ENCODE measurements at places on chromosomes 6 and 20. TPM values are rescaled to one million over a fixed set of nuclear protein-coding genes. Genes with fewer than 3 reads are reported as not detected.

Gene DEFB124
- polyA plus RNA-seq, result not detected

Gene DTD1
- 20.7 TPM for polyA plus RNA-seq

Gene SLC17A1
- polyA plus RNA-seq, result not detected

Gene KHDC1L
- polyA plus RNA-seq, result not detected

Gene GABRR1
- 0.76 TPM for polyA plus RNA-seq

Gene NOP56
- polyA plus RNA-seq, result 189 TPM

DNA sequence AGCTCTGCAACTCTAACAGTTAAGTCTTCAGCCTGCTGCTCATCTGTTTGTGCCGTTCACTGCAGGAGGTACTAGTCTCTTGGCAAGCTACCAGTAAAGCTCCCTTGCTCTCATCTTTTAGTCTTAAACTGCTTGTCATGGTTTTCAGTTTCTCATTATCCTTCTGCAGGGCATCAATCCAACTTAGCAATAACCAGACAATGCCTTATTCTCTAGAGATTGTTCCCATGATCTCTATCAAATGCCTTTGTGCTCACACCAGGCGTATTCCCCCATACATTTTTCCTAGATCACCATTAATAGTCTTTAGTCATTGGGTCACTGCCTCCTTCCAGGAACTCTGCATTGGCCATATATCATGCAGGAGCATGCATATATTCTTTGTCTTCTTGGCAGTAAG, 171.3 kb downstream of the GRM1 start:
- DNase-seq, result peak; percentile 83

DNA sequence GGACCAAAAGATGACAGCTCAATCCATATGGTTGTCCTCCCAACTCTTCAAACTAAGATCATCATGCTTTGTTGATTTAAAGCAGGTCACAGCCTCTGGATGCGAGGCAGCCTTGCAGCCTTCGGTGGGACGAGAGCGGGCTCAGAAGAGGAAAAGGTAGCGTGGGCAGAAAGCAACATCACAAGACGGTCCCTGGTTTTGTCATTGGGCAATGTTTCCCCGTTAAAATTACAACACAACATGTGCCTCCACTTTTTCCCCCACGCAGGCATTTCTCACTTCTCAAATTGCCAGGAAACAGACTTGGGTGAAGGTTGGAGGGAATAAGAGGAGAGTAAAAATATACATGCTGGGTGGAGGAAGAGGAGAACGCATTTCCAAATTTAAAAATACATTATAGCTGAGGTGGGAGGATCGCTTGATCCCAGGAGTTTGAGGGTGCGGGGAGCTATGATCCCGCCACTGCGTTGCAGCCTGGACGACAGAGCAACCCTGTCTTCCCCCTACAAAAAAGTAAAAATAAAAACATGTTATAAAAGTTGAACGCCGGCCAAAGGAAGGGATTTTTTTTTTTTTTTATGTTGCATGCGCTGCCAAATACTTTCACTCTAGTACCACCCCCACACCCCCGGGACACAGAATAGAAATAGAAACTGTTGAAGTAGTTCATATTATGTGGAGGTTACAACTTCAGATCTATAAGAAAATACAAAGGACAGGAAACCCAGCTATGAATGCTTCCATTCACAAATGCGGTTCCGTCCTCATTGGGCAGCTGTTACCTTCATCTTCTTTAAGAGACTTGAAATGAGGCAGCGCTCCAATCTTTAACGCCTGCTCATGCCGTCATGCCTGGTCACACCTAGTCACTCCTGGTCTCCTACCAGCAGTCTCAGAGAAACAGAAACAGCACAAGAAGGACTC, 13.9 kb upstream of the NAA20 start:
- DNase-seq, result peak; percentile 93

- no peak for DNase-seq
Measured at GRCh38 chr6:11062715-11063114, 18.6 kb upstream of the ELOVL2 start.

GRCh38 chr6:154786144-154786868, 53.1 kb downstream of the SCAF8 start:
- no peak for DNase-seq

DNA sequence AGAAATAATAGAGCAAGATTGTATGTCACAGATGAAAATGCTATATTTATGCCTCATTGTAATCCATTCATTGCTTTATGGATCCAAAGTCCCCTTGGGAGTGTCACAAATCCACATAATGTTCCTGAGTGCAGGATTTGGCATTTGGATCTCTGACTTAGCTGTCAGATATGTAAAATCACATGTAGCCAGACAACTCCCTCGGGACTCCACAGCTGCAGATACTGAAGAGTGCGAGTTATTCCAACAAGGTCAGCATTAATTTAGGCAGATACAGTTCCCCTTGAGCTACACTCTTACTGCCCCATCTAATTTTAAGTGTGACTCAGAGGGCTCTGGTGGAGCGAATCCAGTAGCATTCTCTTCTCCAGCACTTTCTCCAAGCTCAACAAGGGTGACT, 433.2 kb downstream of the CD83 start:
- DNase-seq, result peak; percentile 87

DNA sequence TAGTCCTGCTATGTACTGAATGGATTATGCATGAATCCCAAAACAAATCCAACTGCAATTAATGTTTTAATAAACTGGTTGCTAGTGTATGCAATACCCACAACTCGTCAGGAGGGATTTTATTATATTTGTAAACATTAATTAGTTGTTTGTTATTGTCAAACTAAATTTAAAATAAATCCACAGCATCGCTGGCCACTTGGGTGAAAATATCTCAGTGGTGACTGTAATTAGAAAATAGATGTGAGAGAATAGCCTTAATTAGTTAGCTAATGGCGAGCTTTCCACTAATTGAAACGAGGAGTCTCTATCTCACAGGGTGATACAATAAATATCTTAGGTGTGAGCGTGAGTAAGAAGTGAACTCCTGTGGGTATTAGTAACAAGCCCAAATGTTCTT, 176.8 kb downstream of the LINC00237 start:
- no peak for DNase-seq

GRCh38 chr6:121436274-121436857, 920 bp downstream of the GJA1 start:
- peak; percentile 65 for DNase-seq

DNA sequence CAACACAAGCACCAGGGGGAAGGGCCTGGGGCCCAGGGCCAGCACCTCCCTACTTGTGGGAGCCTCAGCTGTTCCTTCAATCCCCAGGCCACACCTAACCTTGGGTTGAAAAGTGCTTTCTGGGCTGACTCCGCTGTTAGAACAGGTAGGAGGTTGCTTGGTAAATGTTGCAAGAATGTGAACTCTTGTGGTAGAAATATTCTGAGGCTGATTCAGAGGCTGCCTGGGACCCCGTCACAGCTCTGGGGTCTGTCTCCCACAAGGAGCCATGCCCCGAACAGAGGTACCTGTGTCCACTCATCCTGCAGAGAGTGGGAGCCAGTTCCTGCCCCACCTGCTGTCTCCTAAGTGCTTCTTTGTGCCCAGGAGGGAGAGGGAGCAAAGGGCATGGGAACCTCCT, 14.4 kb upstream of the MAS1L start:
- no peak for DNase-seq

DNA sequence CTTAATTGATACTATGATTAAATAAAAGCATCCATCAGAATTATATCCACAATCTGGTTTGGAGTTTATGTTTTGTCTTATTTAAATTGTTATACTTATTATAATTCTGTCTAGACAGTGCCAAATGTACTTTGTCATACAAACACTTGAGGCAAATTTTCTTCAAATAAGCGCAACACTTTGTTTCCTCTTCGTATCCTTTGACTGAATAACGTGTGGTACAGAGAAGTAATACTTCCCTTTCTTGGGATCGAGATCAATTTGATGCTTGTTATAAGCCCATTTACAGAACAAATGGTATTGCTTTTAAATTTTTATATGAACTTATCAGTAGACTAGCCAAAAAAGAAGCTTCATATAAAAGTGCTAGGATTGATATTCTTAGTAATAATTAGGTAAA, 111.0 kb downstream of the ATG5 start:
- DNase-seq, result no peak

- peak; percentile 3 for DNase-seq
Measured at GRCh38 chr6:28742668-28743270, 181.0 kb downstream of the TRIM27 start.

DNA sequence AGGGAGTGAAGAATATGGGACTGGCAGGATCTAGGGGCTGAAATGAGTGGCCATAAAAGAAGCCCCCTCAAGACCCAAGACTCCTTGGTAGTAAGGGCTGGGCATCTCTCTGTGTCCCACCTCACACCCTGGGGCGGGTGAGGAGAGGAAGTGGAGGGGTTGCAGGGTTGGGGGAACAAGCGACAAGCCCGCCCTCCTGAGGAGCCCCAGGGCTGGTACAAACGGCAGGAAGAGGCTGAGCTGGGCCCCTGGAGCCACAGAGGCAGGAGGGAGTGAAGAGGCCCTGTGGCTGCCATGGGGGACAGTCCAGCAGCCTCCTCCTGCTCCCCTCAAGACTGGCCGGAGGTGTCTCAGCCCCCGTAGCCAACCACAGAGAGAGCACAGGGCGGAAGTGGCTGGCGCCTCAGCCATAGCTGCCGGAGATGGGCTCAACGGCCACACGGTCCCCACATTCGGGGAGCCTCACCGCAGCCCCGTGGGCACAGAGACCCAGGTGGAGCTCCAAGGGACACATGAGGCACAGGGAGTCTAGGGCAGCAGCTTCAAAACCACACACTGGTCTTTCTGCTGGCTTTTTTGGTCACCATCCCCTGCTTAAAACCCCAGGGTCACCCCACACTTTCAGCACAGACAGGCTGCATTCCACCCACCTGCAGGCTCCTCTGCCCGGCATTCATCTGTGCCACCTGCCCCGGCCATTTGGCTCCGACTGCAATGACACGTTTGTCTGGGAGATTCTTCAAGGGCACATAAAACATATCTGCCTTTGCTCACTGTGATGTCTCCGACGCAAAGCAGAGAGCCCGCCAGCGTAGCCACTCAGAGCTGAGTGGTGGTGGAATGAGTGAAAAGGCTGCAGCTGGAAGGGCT, 524 bp downstream of the C20orf203 start:
- DNase-seq, result no peak

DNA sequence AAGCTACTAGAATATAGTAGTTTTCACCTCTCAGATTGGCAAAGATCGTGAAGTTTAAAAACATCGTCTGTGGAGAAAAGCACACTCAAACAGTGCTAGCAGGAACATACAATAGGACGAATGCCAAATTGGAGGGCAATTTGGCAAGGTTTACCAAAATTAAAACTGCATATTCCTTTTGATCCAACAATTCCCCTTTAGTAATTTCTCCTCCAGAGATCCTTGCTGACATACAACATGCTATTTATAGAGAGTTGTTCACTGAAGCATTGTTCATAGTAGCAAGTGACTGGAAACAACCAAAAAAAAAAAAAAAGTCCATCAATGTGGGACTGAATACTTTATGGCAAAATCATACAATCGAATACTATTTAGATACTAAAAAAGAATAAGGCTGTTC, 202.2 kb downstream of the ATXN1 start:
- peak; percentile 66 for DNase-seq

- DNase-seq, result no peak
Measured at GRCh38 chr6:57040011-57040410, 6.5 kb upstream of the KIAA1586 start.

DNA sequence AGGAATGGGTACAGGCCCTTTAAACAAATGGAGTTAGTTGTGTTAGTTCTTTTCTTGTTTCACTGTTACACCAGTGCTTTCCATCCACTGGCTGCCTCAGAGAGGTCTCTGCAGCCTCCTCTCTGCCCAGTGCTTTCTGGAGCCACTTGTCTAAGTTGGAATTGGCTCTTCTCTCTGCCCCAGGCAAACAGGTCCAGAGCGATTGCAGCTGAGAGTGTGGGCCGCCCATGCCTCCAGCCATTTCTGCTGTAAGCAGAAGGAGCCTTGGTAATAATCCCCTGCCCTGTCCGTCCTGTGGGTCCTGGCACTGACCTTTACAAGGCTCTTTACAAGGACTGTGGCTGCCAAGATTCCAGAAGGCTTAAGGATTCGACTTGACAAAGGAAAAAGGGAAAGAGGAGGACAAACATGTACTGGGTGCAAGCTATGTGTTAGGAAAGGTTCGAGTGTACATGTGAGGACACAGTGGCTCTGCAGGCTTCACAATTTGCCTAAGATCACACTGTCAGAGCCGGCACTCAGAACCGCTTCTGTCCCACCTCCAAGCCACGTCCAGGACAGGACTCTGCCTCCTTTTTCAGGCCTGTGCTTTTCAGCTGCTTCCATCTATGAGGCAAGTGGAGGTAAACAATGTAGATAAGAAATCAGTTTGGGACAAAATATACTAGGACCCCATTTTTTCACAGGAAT, 88.5 kb downstream of the POPDC3 start:
- no peak for DNase-seq

GRCh38 chr6:88616380-88616779, 347.0 kb downstream of the RNGTT start:
- DNase-seq, result no peak

- DNase-seq, result peak; percentile 37
Measured at GRCh38 chr6:104541411-104541810, 318.3 kb downstream of the HACE1 start.

DNA sequence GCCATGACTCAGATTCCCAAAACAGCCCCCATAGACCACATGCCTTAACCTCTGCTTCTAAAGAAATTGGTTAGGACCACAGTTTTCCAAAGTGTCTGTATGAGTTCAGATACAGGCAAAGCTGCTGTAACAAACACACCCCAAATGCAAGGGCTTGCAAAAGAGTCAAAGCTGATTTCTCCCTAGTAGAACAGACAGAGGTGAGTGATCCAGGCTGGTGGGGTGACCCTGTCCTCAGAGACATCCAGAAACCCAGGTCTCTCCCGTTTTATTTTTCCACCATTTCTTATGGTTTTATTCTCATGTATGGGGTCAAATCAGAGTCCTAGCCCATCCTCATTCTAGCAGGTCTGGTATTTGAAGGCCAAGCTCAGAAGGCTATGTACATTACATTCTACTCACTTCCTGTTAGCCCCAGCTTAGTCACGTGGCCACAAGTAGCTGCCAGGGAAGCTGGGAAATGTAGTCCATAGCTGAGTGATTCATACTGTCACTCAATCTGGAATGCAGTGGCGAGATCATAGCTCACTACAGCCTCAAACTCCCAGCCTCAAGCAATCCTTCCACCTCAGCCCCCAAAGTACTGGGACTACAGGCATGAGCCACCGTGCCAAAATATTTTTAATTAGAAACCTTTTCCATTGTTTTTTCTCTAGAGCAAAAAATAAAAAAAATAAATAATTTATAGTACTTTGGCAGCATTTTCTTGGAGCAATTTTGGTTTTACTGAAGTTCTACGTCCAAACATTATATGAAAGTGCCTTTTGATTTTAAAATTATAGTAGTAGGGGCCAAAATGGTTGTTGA, 175.2 kb downstream of the ZMYND8 start:
- DNase-seq, result peak; percentile 52

DNA sequence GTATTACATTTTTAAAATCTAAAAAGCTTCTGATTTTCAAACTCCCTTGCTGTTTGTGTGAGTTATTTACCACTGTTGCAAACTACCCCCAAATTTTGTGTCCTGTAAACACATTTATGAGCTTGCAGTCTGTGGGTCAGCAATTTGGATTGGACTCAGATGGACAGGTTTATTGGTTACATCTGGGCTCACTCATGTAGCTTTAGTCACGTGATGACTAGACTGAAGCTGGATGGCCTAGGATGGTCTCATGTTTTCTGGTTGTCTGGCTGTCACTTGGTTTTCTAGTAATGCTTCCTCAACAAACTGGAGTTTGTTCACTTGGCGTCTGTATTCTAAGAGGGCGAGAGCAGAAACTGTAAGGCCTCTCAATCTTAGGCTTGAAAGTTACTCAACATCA, 12.2 kb upstream of the C6orf58 start:
- DNase-seq, result no peak
